ENCODE measurements at places on chromosomes 3 and 15.

DNA sequence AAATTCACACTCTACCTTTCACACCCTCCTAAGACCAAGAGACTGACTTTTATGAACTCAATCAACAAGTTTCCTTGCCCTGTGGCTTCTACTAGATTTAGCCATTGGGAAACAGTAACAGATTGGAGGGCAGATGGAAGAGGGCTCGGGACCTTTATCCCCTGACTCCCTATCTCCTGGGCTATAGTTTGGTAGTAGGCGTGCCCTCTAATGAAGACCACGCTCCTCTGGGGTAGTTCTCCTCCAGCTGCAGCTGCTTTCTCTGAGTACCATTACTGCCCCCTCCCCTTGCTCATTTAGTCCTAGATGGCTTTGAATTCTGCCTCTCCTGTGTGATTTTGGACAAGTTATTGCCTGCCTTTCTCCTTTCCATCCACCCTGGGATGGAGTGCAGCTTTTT lies 33.3 kb downstream of the FMN1 start:
- DNase-seq: no peak

- DNase-seq: no peak
Measured at GRCh38 chr3:183298701-183299153, 45.7 kb downstream of the B3GNT5 start.

GRCh38 chr15:59555696-59556095 lies 55.9 kb upstream of the GCNT3 start:
- no peak for DNase-seq

GRCh38 chr3:87320756-87321626 lies 44.6 kb upstream of the POU1F1 start:
- DNase-seq: no peak

DNA sequence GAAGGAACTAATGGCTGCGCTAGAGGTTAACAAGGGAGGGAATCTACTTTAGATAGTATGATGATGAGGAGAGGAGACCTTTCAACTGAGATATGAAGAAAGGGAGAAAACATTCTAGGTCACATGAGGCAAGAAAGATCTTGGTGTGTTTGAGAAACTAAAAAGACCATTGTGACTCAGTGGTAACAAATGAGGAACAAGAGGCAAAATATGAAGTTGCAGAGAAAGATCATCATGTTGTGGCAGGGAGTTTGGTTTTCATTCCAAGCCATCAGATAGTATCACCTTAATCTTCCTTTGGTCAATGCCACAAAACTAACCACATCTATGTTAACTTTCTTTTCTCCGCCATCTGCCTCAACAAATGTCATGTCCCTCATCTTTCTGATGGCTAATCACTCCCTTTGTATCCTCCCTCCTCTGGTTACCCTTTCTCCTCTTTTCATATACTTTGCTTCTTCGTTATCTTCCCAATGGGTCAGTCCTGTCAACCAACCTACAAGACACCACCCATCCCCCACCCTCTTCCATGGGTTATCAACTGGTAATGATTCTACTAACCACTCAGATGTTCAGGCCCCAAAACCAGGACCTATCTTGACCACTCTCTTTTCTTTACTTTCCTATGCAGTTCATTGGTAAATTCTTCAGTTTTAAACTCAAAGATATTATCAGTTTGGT lies 2.4 kb upstream of the PDCD6IP start:
- no peak for DNase-seq

DNA sequence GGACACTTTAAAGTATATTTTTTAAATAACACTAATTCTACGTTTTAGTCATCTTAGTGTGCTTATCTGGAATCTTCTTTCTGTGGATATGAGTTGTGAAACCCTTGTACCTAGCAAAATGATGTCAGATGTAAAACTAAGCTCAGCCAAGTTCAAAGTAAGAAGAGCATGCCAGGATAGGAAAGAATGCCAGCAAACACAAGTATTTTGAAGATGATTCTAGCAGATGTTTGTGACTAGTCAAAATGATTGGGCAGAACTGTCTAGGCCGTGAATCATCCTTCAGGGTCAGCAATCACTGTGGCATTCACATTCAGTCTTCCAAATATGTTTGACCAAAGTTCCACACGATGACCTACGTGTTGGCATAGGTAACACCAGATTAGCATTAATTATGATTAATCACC lies 5.4 kb upstream of the PLOD2 start:
- no peak for DNase-seq

DNA sequence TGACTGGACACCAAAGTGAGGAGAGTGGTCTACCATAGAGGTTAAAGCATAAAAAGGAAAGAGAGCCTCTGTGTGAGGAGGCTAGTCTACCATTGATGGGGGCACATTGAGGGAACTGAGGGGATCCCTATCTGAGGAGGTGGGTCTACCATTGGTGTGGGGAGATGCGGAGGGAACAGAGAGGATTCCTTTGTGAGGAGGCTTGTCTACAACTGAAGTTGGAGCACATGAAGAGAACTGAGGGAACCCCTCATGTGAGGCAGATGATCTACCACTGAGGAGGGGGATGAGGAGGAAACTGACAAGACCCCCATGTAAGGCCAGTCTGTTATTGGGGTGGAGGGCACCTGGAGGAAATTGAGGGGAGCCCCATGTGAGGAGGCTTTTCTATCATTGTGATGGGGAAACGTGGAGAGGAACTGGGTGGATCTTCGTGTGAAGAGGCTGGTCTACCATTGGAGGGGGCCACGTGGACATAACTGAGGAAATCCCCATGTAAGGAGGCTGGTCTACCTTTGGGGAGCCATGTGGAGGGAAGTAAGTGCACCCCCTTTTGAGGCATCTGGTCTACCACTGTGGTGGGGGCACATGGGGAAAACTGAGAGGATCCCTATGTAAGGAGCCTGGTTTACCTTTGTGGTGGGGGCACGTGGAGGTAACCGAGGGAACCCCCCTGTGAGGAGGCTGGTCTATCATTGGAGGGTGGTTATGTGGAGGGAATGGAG lies 160.1 kb downstream of the FBLN2 start:
- no peak for DNase-seq

Data from NK-92 treated with Interleukin-12 subunit alpha and Interleukin-12 subunit beta, amount 100 ng/mL, for 24 hours (cell line).